Activated CD4-positive, alpha-beta T cell treated with anti-CD3 and anti-CD28 coated beads, Interleukin-10, Interleukin-2, amounts not matched to agents 100 ng/mL and 50 ng/mL, durations not matched to agents 16 hours and 8 hours (primary cell): ENCODE measurements at places on chromosomes 5 and 9.

- no peak for DNase-seq
Measured at GRCh38 chr9:11199335-11199734, 586.5 kb upstream of the PTPRD start.

DNA sequence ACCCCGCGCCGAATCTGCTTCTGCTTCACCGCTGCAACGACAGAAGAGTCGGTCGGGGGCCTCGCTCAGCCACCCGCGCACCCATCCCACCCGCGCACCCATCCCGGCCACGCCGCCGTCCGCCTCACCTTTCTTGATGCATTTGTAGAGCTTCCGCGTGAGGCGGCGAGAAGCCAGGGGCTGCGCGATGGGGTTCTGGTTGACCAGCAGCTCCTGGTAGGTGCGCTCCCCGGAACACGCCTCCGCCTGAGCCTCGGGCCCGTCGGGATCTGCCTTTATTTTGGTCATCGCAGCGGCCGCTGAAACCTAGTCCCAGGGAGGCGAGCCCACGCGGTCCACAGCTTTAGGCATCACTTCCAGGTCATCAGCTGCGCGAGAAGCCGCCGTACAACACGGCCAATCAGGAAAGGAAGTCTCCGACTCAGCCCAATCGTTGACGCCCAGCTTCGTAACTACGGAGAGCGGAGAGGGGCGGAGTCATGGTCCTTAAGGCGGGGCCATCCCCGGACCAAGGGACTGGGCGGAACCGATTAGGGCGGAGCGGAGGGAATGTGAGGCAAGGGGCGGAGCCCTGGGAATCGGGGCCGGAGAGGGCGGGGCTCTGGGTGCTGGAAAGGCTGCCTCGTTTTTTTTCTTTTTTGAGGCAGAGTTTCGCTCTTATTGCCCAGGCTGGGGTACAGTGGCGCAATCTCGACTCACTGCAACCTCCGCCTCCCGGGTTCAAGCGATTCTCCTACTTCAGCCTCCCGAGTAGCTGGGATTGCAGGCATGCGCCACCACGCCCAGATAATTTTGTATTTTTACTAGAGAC lies at the start of gene NHP2:
TSS of gene NHP2 (minus strand) at position 356 of the 811 bp plus-strand sequence. CDS start at position 288, 68 bp downstream.
- peak; percentile 99 for DNase-seq

DNA sequence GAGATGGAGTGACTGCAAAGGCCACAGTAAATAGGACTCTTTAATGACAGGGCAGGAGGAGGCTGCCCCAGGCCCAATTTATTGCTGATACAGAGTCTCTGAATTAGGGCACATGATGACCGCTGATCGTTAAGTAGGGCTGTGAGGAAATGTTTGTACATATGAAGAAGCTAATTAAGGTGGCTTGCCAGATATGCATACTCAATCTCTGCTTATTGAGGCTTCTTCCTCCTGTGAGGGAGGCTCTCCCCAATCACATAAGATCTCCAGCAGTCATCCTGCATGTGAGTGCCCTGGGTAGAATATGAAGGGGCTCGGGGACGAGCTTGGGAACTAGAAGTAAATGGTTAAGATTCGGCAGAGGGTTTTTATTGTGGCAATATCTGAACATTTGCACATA lies 8.2 kb upstream of the CD180 start:
- DNase-seq = no peak

DNA sequence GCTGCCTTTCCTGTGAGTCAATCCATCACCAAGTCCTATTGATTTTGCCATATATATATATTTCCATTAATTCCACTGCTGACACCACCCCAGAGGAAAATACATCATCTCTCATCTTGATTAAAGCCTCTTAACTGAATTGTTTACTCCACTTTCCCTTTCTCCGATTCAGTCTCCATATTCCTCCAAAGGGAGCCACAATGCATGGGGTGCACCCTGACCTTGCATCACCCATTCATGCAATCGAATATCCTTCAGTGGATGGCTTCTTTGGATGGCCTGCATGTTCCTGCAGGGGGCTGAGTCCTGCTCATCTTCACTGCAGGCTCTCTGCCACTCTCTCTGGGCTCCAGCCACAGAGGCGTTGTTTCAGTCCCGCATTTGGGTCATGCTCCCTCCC lies 231.0 kb downstream of the SNX18 start:
- no peak for DNase-seq

DNA sequence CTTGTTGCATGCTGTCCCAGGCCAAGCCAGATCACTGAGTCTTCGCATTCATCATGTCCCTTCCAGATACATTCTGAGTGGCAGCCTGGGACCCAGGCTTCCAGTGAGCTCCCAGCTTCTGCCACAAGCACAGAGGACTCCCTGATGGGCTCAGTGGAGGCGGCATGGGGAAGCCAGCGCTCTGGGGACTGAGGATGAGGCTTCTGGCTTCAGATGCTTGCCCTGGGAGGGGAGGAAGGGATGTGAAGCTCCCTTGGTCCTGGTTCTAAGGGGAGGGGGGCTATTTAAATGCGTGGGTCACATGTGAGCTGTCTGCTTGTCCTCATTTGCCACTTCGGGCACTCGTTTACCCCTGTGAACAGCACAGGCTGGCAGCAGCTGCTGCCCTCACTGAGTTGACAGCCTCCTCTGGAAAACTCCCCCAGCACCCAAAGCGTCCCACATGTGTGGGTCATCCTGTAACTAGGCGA lies 174.0 kb downstream of the NR3C1 start:
- no peak for DNase-seq

GRCh38 chr9:14066032-14066431 lies 247.9 kb downstream of the NFIB start:
- no peak for DNase-seq

DNA sequence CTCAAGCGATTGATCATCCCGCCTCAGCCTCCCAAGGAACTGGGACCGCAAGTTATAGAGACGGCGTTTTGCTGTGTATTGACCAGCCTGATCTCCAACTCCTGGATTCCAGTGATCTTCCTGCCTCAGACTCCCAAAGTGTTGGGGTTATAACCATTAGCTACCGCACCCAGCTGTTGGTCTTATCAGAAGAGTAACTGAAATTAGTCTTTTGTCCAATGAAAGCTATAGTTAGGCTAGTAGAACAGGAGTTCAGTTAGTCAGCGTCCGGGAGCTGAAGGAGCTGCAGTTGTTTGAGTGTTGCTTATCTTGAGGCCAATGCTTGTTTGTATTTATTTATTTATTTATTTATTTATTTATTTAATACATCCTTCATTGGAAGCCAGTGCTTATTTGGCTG lies 3.2 kb upstream of the MIGA2 start:
- DNase-seq = no peak

DNA sequence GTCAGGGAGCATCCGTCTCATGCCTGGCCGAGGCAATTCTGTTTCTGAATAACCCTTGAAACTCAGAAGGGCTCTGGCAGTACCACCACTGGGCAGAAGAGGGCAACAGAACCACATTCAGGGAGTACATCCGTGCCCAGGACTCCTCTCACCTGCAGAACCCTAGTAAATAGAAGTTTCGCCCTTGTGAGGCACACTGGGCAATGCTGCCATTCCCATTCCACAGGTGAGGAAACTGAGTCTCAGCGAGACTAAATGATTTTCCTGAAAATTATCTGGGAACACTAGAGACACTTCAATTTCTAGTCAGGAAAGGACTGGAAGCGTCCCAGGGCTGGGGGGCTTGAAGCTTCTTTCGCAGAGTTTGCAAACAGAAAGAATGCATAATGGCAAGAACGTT lies 74.7 kb downstream of the FGF1 start:
- DNase-seq = peak; percentile 81

- DNase-seq = no peak
Measured at GRCh38 chr9:7671847-7672246, 127.7 kb downstream of the DMAC1 start.

- DNase-seq = no peak
Measured at GRCh38 chr9:21605489-21605931, 123.4 kb upstream of the IFNE start.

DNA sequence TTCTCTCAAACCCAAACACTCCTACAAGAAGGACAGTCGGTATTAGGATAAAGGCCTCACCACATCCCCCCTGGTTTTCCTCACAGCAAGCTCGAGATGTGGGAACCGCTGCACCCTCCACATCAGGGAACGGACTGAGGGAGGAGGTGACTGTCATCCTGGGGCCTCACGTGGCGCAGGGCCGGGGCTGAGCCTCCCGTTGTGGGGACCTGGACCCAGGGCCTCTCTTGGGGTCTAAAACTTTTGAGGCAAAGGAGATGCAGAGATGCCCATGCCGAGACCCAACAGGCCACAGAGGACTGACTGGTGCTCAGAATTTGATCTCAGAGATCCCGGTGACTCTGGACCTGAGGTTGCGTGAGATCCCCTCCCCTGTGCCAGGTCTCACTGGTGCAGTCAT lies 72.7 kb downstream of the MRPL36 start:
- no peak for DNase-seq

GRCh38 chr5:126188804-126189203 lies 234.4 kb upstream of the GRAMD2B start:
- DNase-seq = no peak

- no peak for DNase-seq
Measured at GRCh38 chr5:148248894-148249293, 10.6 kb downstream of the MARCOL start.

DNA sequence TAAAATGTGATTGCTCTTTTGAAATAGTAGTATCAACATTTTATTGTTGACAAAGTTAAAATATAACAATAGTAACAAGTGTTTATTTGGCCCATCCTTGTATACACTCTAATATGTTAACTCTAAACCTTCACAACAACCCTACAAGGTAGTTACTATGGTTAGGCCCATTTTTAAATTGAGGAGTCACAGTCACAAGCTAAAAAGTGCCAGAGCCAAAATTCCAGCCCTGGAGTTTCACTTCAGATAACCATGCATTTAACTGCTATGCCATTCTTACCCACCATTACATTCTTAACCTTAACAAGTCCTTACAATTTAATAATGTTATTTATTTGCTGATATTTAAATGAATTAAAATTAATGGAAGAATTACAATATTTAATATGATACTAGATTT lies 91.2 kb downstream of the CWC27 start:
- no peak for DNase-seq

GRCh38 chr5:88890070-88890781 lies 7.2 kb upstream of the MEF2C start:
- no peak for DNase-seq

DNA sequence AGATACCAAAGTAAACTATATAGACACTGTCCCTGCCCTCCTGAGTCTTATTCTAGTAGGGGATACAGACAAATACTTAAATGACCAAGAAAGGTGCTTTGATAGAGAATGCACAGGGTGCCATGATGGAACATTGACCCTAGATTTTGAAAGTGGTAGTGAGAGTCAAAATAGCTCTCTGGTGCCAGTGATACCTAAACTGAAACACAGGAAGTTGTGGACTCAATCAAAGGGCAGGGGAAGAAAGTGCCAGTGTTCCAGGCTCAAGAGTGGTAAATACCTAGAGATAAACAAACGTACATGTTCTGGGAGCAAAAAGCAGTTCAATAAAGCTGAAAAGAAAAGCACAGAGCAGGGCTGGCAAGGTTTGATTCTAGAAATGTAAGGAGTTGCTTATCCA lies 267.6 kb downstream of the ISL1 start:
- no peak for DNase-seq

GRCh38 chr5:113450929-113451328 lies 16.1 kb upstream of the TSSK1B start:
- DNase-seq = no peak

DNA sequence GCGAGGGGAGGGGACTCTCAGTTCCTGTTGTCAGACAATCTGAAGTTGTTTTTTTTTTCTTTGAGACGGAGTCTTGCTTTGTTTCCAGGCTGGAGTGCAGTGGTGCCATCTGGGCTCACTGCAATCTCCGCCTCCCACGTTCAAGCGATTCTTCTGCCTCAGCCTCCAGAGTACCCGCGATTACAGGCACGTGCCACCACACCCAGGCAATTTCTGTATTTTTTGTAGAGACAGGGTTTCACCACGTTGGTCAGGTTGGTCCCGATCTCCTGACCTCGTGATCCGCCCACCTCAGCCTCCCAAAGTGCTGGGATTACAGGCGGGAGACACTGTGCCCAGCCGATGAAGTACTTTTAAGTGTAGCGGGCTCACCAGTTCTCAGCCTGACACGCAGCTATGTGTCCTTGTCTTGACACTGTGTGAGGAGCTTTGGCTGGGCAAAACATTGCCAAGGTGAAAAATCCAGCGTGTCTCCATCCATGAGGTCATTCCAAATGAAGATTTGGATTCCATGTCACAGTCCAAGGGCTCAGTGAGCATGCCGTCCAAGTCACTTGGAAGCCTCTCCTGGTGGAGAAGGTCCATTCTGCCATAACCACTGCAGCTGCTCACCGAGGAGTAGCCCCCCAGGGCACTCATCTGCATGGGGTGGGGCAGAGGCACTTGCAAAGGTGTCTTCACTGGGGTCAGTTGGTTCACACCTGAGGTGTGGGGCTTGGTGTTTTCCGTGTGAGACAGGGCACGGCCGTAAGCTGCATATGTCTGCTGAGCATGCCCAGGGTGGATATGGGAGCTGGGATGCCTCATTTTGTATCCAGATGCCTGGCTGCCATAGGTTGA lies 32.0 kb downstream of the OR2V1 start:
- no peak for DNase-seq

GRCh38 chr5:167785106-167785505 lies 506.3 kb upstream of the WWC1 start:
- DNase-seq = no peak

GRCh38 chr5:108508979-108509378 lies 127.1 kb upstream of the FBXL17 start:
- no peak for DNase-seq

GRCh38 chr5:1764606-1764960 lies 35.1 kb downstream of the MRPL36 start:
- DNase-seq = no peak

GRCh38 chr5:27257696-27258095 lies 219.3 kb upstream of the CDH9 start:
- DNase-seq = no peak

DNA sequence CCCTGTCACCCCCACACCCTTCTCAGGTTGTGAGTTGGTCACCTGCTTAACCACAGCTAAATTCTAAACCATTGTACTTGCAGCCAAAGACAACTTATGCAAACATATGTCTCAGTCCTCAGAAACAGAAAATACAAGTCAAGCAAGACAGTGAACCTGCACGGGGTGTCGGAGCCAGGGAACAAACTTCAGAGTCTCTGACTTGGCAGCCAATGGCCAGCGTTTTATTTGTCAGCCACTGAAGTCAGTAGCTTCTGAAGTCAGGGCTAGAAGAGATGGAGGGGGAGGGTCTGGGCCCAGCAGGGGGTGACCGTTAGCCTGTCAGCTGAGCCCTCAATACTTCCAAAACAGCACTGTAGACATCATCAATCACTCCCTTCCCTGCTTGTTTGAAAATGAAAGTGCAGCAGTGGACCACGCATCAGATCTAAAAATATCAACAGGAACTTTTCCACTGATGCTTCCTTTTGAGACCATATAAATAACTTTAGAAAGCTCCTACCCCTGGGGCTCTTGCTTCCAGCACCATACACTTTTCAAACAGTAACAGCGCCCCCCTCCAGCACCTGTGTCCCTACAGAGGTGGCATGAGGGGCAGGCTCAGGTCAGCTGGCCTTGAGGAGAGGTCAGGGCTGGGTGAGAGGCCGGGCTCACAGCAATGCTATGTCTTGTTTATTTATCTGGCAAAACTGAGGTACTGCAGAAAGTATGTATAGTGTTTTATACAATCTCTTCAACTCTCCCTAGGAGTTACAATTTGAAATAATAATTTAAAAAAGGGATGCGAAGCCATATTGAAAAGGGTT lies 142.5 kb downstream of the ACER2 start:
- no peak for DNase-seq

DNA sequence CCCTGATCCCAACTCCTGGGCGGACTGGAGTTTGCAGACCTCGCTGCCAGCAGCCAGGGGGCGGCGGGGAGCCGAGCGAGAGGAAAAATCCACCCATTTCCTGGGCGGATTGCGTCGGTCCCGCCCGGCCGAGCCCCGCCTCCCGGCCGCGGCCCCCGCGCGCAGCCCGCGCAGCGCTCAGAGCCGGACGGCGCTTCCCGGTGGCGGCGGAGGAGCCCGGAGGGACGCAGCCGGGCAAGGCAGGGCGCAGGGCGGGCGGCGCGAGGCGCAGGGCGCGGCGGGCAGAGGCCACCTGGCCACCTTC lies at the start of gene OLFM1:
TSS of gene OLFM1 (plus strand) at position 180 of the 304 bp plus-strand sequence. CDS start 322 bp downstream, outside the sequence.
- DNase-seq = peak; percentile 60
